ENCODE measurements at places on chromosomes 7 and 10. TPM values are rescaled to one million over a fixed set of nuclear protein-coding genes. Genes with fewer than 3 reads are reported as not detected.

The URGCP gene
- total RNA-seq, result 26.4 TPM

DNA sequence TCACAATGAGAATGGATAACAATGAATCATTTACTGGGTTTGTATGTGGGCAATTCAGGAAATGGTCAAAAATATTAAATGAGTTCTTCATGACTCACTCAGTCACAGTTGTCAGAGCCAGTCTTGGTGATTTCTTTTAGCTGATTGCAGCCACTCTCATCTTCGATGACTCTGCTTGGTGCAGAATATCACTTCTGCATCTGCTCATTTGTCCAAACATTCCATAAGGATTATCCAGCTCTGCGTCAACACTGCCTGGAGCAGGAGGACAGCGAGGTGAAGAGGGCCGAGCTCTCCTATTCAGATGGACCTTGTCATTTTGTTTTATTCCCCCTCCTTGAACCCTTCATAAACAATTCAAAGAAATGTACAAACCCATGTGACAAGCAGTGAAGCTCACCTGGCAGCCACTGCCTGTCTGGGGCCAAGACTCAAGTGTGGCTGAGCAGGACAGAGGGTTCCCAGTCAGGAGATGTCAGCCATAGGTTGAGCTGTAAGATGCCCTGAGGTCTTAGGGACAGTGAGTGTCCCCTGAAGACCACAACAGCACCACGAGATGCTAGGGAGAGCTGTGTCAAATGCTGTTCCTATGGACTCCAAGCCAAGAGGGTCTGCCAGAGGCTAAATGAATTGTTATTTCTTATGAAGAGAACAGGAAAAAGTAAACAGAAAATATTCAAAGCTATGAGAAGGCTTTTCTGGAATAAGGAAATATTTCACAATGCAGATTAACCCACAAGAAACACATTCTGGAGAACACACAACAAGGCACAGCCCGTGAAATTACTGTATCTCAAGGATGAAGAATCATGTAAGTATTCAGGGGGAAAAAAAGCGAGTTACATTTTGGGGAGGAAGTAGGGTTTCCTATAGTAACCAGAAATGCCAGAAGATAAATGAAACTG lies 33.1 kb upstream of the EGFR start:
- no peak for DNase-seq
- no peak overlapping the region for H3K27ac ChIP-seq
- H3K4me3 ChIP-seq, result no peak overlapping the region
- H3K27me3 ChIP-seq, result no peaks in the 10 kb centered on the region
- H3K36me3 ChIP-seq, result no peaks in the 10 kb centered on the region

The PARD3 gene
- total RNA-seq, result 41.6 TPM

DNA sequence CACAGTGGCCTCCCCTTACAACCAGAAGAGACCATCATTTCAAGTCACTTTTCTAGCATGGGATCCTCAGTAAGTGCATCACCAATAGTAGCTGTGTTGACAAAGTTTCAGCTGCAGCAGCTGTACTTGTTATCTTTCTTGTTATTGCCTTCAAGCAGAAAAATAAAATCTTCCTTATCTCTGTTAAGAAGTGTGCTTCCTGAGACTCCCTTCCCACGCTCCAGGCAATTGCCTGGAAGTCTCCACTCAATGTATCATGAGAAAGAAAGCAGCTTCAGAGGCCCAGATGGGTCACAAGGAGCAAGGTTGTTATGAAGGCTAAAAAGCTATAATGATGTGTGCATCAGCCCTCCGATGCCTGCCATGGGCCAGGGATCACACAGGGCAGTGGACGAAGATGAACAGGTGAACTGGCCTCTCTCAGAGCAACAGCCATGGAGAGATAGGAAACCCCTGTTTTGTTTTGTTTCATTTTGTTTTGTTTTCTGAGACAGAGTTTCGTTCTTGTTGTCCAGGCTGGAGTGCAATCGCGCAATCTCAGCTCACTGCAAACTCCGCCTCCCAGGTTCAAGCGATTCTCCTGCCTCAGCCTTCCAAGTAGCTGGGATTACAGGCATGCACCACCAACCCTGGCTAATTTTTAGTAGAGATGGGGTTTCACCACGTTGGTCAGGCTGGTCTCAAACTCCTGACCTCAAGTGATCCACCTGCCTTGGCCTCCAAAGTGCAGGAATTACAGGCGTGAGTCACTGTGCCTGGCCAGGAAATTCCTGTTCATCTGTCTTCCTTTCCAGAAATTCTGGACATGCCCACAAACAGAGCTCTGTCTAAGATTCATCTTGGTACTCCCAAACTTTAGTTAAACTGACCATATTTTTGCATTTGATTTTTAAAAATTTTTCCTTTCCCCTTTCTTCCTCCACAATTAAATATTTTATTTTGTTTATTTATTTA lies 340.5 kb downstream of the TNS3 start:
- H3K36me3 ChIP-seq, result no peaks in the 10 kb centered on the region
- no peak overlapping the region for H3K27ac ChIP-seq
- no peaks in the 10 kb centered on the region for H3K27me3 ChIP-seq
- no peaks in the 10 kb centered on the region for H3K4me1 ChIP-seq
- H3K4me3 ChIP-seq, result no peak overlapping the region
- DNase-seq, result no peak

- DNase-seq, result no peak
- no peaks in the 10 kb centered on the region for H3K36me3 ChIP-seq
- no peaks in the 10 kb centered on the region for H3K27me3 ChIP-seq
- H3K27ac ChIP-seq, result no peak overlapping the region
- no peak overlapping the region for H3K4me3 ChIP-seq
These were observed 2.5 kb downstream of the OR6V1 start for GRCh38 chr7:143054621-143055020.

- no peak overlapping the region for H3K27ac ChIP-seq
- H3K27me3 ChIP-seq, result no peaks in the 10 kb centered on the region
- H3K4me3 ChIP-seq, result no peak overlapping the region
- no peaks in the 10 kb centered on the region for H3K4me1 ChIP-seq
These were observed 532.3 kb upstream of the GALNT17 start for GRCh38 chr7:70599446-70600190.

- H3K27me3 ChIP-seq, result no peaks in the 10 kb centered on the region
- no peak overlapping the region for H3K27ac ChIP-seq
- no peak overlapping the region for H3K4me3 ChIP-seq
- DNase-seq, result no peak
- no peaks in the 10 kb centered on the region for H3K4me1 ChIP-seq
These were observed 197.5 kb downstream of the ELFN1 start for GRCh38 chr7:1867370-1868260.

The TDRD1 gene
- total RNA-seq, result 0.12 TPM

The LAMB1 gene
- total RNA-seq, result 52.2 TPM

The FAM241B gene
- total RNA-seq, result 2.1 TPM

The C10orf62 gene
- 0.67 TPM for total RNA-seq

The FRMPD2 gene
- total RNA-seq, result 7.5 TPM

GRCh38 chr7:12941512-12941911 lies 254.1 kb downstream of the ARL4A start:
- H3K4me1 ChIP-seq, result no peaks in the 10 kb centered on the region
- no peak overlapping the region for H3K4me3 ChIP-seq
- H3K27ac ChIP-seq, result no peak overlapping the region

The HOXA6 gene
- not detected for total RNA-seq

The FAM25G gene
- total RNA-seq, result not detected

- no peak for DNase-seq
- no peaks in the 10 kb centered on the region for H3K36me3 ChIP-seq
- no peaks in the 10 kb centered on the region for H3K4me1 ChIP-seq
These were observed 57.7 kb downstream of the SLIT1 start for GRCh38 chr10:97128039-97128492.

- H3K4me3 ChIP-seq, result no peak overlapping the region
- no peak overlapping the region for H3K27ac ChIP-seq
- no peak for DNase-seq
- no peaks in the 10 kb centered on the region for H3K27me3 ChIP-seq
- no peaks in the 10 kb centered on the region for H3K36me3 ChIP-seq
These were observed 147.9 kb downstream of the DGKB start for GRCh38 chr7:14754631-14755030.

GRCh38 chr7:114916261-114916892 lies 5.5 kb upstream of the MDFIC start:
- H3K4me3 ChIP-seq, result no peak overlapping the region
- H3K27me3 ChIP-seq, result no peaks in the 10 kb centered on the region
- H3K36me3 ChIP-seq, result no peaks in the 10 kb centered on the region
- H3K27ac ChIP-seq, result no peak overlapping the region

The TMEM236 gene
- 0.41 TPM for total RNA-seq

GRCh38 chr7:30459591-30460245 lies 18.9 kb downstream of the NOD1 start:
- peaks cover 36% of the 10 kb centered on the region for H3K4me1 ChIP-seq
- DNase-seq, result peak; percentile 72
- H3K36me3 ChIP-seq, result peaks cover 38% of the 10 kb centered on the region
- no peaks in the 10 kb centered on the region for H3K27me3 ChIP-seq
- no peak overlapping the region for H3K4me3 ChIP-seq

- no peaks in the 10 kb centered on the region for H3K27me3 ChIP-seq
- H3K36me3 ChIP-seq, result no peaks in the 10 kb centered on the region
- peak overlapping the region; percentile 57 for H3K27ac ChIP-seq
- DNase-seq, result peak; percentile 73
These were observed 1.0 kb upstream of the EPHB6 start for GRCh38 chr7:142853739-142854371.

DNA sequence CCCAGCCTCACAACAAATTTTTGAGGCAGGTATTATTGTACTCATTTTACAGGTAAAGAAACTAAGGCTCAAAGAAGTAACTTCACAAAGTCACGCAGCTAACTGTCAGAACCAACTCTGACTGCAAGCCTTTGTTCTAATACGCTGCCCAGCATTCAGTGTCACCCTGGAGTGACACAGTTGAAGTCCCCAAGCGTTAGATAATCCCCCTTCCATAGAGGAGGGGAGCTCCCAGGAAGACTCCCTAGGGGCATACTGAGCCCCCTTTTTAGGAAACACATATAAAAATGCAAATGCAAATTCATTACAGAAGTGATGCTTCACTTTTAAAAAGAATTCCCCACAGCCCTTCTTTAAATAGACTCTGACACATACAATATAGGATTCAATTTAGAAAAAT lies 101.0 kb upstream of the MACROH2A2 start:
- H3K27me3 ChIP-seq, result no peaks in the 10 kb centered on the region
- H3K4me3 ChIP-seq, result no peak overlapping the region
- no peak for DNase-seq
- no peak overlapping the region for H3K27ac ChIP-seq
- H3K4me1 ChIP-seq, result no peaks in the 10 kb centered on the region
- no peaks in the 10 kb centered on the region for H3K36me3 ChIP-seq

GRCh38 chr10:3945026-3945425 lies 160.0 kb upstream of the KLF6 start:
- no peaks in the 10 kb centered on the region for H3K27me3 ChIP-seq
- no peaks in the 10 kb centered on the region for H3K36me3 ChIP-seq
- DNase-seq, result peak; percentile 50
- H3K4me1 ChIP-seq, result no peaks in the 10 kb centered on the region

The MLXIPL gene
- total RNA-seq, result 0.41 TPM

GRCh38 chr7:127953423-127954356 lies 77.5 kb downstream of the LRRC4 start:
- no peak for DNase-seq
- H3K36me3 ChIP-seq, result no peaks in the 10 kb centered on the region
- H3K27ac ChIP-seq, result no peak overlapping the region
- peaks cover 13% of the 10 kb centered on the region for H3K4me1 ChIP-seq
- H3K27me3 ChIP-seq, result no peaks in the 10 kb centered on the region
- no peak overlapping the region for H3K4me3 ChIP-seq

DNA sequence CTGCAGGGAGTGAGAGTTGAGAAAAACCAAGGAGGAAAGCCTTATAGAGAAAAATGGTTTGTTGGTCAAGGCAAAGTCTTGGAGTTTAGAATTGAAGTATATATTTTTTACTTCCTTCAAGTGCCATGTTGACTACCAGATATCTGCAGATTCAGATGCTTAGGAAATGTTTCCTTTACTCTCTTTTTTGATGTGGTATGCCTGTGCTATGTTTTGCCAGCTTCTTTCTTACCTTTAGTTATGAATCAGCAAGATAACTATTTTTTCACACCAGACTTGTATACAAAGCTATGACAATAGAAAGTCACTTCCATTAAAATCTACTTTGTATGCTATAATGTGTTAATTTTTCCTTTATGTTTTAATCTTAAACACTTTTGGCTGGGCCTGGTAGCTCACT lies 3.6 kb downstream of the R3HCC1L start:
- no peaks in the 10 kb centered on the region for H3K27me3 ChIP-seq
- H3K27ac ChIP-seq, result no peak overlapping the region
- H3K4me1 ChIP-seq, result no peaks in the 10 kb centered on the region
- no peaks in the 10 kb centered on the region for H3K36me3 ChIP-seq
- H3K4me3 ChIP-seq, result no peak overlapping the region

GRCh38 chr7:39670934-39671333 lies 47.6 kb downstream of the RALA start:
- H3K4me3 ChIP-seq, result no peak overlapping the region
- H3K27me3 ChIP-seq, result no peaks in the 10 kb centered on the region
- no peak for DNase-seq

GRCh38 chr7:68146983-68147382 lies 1150.3 kb downstream of the TYW1 start:
- no peaks in the 10 kb centered on the region for H3K27me3 ChIP-seq
- no peak overlapping the region for H3K27ac ChIP-seq
- H3K4me1 ChIP-seq, result no peaks in the 10 kb centered on the region
- no peak for DNase-seq

The CRHR2 gene
- total RNA-seq, result 0.47 TPM

DNA sequence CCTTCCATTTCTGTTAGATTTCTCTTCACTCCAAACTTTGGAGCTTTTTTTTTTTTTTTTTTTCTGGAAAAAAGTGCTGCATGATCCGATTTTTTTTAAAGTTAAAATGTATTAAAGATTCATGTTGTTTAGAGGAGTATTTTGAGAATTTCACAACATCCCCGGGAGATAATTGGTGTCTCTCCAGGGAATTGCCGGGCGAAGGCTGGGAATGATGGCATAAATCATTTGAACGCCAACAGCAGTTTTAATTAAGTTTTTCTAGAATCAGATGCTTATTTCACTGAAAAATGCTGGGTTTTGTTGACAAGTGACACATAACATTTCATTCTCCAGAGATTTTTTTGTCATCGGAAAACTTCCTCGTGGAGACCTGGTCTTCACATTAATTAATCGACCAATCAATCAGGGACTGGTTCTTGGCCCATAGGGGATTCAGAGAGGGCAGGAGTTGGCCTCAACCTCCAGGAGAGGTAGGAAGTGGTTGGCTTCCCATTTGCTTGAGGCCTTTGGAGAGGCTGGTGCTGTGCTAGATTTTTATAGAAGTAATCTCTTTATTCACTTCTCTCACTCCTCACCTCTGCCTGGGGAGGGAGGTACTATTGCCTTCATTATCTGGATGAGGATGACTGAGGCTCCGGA lies 439.4 kb downstream of the TYW1 start:
- H3K36me3 ChIP-seq, result no peaks in the 10 kb centered on the region
- H3K27me3 ChIP-seq, result no peaks in the 10 kb centered on the region
- H3K27ac ChIP-seq, result no peak overlapping the region
- no peak for DNase-seq
- H3K4me3 ChIP-seq, result no peak overlapping the region

DNA sequence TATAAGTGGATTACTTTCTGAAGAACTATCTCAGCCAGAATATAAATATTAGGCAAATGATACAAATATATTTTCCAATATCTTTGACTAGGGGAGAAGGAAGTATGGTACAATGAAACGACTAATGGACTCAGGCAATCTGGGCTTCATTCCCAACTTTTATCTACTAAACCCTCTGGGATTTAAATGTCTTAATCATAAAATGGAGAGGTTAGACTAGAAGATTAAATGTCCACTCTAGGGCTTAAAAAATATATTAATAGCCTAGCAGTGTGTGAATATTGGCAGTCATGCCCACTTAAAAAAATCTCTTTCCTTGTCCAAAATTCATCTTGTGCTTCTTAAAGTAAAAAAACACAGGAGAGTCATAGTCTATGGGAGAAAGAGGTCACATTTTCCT lies 98.3 kb downstream of the CTTNBP2 start:
- no peak for DNase-seq
- H3K4me3 ChIP-seq, result no peak overlapping the region
- no peaks in the 10 kb centered on the region for H3K36me3 ChIP-seq
- H3K27ac ChIP-seq, result peak overlapping the region; percentile 44

The CYP2C18 gene
- not detected for total RNA-seq

Measured in right atrium auricular region (tissue), 2 donors.